ENCODE measurements at places on chromosomes 1 and 21.

DNA sequence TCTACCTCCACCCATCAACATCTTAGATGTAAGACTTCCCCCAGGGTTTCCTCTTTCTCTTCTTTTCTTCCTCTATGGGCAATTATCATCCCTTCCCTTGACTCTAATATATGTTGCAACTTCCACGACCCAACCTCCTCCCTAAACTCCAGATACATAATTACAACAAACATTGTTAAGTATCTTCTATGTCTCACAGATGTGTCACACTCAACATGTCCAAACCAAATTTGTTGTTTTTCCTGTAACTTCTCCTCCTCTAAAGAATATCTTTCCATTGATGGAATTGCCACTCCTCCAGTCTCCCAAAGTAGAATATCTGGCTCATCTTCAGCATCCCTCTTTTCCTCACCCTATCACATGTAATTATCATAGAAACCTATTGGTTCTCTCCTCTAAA, 314.2 kb downstream of the RWDD3 start:
- no peak for DNase-seq

GRCh38 chr21:46189213-46189958, 5.1 kb upstream of the SPATC1L start:
- peak; percentile 71 for DNase-seq

GRCh38 chr1:179129702-179130473, 48.0 kb downstream of the TOR3A start:
- peak; percentile 56 for DNase-seq

DNA sequence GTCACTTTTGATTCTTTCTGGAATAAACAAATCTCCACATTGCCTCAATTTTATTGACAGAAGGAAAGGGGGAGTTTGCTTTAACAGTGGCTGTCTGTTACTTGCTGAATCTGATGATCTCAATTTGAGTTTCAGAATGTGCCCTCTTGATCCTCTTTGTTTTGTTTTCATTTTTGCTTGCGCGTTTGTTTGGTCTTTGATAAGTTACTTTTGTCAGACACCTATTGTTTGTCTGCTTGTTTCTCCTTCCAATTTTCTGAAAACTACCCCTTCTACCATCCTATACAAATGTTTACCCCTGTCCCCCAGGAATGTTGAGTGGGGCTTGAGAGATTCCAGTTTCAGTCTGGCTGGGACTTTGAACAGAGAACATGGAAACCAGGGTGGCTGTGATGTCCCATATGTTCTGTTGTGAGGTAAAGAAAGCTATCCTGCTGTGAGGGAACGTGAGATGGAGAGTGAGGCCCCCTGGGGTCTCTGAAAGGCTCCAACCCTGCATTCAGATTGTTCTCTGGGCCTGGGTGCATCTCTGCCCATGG, 11.8 kb upstream of the XCL2 start:
- DNase-seq: no peak

DNA sequence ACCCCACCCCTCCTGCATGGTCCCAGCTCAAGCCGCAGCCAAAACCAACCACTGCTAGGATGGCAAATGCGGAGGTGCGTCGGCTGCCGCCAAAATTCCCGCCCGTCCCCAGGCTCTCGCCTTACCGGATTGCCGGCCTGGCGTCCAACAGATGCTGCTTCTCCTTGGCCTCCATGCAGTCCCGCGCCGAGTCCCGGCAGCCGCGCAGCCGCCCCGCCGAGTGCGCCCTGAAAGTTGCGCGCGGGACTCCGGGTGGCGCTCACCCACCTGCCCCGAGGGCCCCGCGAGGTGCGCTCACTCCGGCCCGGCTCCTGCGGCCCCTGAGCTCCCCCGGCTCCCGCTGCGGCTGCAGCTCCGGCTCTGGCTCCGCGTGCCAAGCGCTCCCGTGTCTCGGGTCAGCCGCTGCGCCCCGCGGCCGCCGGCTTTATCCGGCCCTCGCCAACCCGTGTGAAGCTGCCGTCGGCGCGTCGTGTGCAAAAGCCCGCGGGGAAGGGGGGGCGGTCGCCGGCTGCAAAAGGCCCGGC, at the start of gene SLC30A2:
TSS of gene SLC30A2 (minus strand) at position 397 of the 524 bp plus-strand sequence. CDS start at position 175, 222 bp downstream.
- no peak for DNase-seq

GRCh38 chr1:217881131-217881543, 250.0 kb downstream of the SPATA17 start:
- DNase-seq: peak; percentile 12

GRCh38 chr1:1116701-1117468, 996 bp upstream of the C1orf159 start:
- peak; percentile 27 for DNase-seq

DNA sequence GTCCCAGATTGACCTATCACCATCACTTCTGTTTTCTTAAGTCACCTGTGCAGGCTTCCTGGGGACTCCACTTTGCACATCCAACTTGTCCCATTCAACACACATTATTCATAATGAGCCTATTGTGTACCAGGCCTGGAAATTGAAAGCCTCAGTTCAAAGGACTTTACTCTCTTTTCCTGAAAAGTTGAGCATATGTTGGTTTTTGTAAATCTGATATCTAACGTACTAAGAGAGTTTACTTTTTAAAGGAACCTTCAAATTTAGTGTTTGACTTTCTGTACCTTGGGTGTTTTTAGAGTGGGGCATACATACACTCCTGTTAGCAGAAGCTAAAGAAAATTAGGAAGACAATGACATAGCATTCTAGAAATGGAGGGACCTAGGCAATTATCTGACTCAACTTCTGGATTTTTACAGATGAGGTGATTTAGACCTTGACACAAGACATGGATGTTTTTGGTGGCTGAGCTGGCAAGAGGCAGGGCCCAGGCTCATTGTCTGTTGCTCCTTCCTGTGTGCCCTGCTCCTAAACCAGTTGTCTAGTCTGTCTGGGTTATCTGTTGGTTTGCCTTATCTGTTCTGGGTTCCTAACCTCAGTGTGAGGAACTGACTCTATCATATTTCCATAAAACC, 336.5 kb downstream of the RPS6KC1 start:
- DNase-seq: no peak

GRCh38 chr1:13583595-13583965, at the start of gene PDPN:
PDPN (plus strand) TSS chr1:13583832; CDS start chr1:13584034, 202 bp downstream.
- DNase-seq: no peak

DNA sequence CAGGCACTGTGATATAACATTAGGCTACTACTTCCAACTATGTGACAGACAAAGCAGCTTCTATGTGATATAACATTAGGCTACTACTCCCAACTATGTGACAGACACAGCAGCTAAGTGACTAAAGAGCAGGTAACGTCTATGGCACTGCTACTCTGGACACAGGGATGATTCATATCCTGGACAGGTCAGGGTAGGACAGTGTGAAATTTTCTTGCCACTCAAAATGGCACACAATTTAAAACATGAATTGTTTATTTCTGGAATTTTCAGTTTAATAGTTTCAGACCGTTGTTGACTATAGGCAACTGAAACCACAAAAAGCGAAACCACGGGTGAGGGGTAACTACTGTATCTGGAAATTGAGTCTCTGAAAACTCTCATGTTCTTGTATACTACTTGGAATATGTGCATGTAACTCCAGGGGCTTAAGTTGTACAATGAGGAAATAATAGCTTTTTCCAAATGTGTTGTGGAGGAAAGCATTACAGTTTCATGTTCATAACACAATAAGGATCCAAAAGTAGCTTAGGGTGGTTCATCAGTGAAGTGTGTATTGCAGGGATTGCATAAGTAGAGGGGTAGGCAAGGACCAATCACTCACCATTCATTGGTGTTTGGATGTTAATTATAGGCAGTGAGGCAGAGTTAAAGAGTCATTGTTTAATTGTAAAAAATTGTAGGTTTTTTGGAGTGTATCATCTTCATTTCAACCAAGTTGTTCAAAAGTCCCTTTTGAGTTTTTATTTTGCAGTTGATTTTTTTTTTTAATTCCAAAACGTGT, 5.3 kb downstream of the DTL start:
- peak; percentile 20 for DNase-seq

GRCh38 chr21:28345934-28346333, 646.7 kb downstream of the LTN1 start:
- no peak for DNase-seq

DNA sequence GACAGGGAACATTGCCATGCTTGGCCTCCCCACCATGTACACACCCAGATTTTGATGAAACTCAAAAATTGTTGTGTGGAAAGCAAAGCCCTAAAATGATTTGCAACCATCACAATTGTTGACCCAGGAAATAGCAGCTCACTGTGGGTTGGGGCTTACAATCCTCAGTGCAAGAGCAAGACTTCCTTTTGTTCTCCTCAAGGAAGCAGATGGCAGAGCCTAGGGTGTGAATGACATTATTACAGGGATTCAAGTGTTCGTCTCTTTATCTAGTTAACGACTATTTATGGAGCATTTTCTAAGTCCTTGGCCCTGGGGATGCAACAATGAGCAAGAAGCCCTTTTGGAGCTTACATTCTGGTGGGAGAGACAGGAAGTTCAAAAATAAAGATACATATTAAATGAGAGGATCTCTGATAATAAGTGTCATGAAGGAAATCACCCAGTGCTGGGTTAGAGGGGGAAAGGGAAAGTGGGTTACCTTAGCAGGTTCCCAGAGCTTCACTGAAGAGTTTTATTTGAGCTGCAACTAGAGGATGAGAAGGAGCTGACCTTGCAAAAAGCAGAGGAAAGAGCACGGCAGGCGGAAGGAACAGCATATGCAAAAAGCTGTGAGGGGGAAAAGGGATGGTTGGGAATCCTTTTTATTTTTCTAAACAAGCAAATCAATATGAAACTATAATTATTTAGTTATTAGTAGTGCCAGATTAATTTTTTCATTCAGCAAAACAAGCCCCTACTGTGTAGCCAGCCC, 38.5 kb upstream of the ID3 start:
- DNase-seq: no peak

DNA sequence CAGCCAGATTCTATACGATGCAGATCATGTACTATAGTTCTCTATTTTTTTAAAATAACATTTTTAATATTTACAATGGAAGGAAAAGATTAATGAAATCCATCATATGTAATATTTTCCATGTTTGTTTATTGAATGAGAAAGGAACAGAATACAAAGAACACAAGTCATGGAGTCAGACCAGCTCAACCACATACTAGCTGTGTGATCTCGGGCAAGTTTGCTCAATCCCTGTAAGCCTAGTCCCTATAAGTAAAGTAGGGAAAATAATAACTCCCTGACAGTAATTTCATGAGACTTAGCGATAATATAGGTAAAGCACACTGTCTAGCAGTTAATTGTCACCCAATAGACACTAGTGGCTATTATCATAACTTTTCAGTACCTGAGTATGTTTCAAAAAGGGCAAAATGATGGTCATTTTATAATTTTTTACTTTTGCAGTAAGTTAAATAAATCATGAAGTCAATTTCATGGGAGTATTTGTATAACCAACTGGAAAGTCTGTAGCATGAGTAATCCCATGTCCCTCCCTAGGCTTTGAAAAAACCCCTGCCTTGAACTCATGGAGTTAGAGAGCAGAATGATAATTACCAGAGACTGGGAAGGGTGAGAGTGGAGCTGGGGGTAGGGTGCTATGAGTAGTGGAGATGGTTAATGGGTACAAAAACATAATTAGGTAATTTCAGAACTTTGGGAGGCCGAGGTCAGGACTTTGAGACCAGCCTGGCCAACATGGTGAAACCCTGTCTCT, 37.0 kb upstream of the EPS15 start:
- peak; percentile 45 for DNase-seq

DNA sequence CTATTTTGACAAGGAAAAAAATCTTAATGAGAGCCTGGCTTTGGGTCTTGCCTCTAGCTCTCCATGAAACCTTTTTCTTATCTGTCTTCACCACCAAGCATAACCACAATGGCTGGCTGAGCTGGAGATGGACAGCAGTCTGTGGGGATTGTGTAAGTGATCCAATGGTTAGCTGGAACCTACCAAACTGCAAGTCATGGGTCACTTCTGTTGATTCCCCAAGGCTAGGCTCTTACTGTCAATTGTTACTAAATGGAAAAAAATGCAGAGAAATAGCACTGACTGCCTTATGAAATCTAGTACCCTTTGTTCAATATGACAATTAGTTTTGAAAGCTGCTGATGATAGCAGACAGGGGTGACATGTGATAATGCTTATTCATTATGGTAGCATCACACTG, 359.0 kb downstream of the ST6GALNAC3 start:
- DNase-seq: peak; percentile 26

DNA sequence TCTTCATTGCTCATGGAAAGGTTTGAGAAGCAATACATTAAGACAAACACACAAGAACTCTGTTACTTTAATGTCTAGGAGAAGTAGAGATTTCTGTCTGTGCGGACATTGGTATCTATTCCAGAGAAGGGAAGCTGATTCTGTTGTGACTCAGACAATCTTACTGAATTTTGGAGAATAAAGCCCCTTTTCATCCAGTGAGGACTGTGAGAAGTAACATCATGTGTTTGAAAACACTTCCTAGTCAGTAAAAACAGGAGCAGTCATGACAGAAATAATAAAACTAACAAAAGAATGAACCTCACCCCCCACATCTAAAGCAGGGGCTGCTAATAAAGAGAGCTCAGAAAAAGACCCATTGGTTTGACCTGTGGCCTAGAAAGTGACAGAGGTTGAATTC, 46.6 kb downstream of the NEK7 start:
- DNase-seq: no peak

GRCh38 chr1:210771131-210771530, 362.8 kb downstream of the KCNH1 start:
- DNase-seq: no peak

DNA sequence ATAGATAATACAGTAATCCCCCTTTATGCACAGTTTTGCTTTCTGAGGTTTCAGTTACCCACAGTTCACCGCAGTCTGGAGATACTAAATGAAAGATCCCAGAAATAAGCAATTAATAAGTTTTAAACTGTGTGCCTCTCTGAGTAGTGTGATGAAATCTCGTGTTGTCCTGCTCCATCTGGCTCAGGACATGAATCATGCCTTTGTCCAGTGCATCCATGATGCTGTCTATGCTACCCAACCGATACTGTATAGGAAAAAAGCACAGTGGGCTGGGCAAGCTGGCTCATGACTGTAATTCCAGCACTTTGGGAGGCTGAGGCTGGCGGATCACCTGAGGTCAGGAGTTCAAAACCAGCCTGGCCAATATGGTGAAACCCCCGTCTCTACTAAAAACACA, 85.0 kb upstream of the SLC2A1 start:
- peak; percentile 19 for DNase-seq

DNA sequence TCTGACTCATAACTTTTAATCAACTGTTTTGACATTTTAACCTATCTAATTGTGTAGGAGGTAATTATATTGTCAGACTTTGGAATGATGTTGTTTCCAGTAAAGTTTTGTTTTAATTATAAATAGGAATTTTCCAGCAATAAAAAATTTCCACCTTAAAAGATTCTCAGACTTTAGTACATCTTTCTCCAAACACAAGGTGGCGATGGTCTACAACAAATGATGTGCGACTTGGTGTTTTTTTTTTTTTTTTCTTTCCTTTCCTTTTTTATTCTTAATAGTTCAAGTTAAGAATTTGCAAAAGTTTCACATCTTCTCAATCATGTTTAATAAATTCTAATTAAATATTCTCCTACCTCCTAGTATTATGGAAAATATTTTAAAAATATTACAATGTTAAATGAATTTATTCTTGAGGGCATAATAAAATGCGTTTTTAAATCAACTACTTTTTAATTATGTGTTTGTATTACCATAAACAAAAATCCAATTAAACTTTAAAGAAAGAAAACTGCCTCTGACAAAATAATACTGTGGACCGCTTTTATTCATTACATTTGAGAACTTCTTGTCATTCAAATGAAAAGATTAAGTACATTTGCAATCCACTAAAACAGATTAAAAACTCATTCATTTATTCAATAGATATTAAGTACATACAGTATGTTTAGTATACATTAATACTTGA, 4.4 kb upstream of the ADAMTS1 start:
- DNase-seq: peak; percentile 73

Measured in EH (cell line).